ENCODE measurements at places on chromosomes 5 and 9.

DNA sequence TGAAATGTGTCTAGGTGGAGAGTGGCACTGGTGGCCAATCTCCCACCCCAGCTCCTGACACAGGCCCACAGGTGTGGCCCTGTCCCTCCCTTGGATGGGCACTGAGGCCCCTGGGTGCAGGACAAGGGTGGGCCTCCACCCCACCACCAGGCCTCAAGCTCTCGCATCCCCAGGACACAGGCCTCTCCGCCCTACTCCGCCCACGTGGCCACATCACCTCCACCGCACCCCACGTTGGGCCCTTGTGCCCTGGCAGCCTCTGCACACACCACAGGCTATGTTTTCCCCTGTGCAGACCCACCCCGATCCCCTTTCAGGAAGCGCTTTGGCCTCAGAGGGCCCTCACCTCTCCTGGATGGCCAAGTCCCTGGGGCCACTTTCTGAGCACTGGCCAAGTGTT, 54.7 kb downstream of the SECISBP2 start:
- DNase-seq, result no peak

DNA sequence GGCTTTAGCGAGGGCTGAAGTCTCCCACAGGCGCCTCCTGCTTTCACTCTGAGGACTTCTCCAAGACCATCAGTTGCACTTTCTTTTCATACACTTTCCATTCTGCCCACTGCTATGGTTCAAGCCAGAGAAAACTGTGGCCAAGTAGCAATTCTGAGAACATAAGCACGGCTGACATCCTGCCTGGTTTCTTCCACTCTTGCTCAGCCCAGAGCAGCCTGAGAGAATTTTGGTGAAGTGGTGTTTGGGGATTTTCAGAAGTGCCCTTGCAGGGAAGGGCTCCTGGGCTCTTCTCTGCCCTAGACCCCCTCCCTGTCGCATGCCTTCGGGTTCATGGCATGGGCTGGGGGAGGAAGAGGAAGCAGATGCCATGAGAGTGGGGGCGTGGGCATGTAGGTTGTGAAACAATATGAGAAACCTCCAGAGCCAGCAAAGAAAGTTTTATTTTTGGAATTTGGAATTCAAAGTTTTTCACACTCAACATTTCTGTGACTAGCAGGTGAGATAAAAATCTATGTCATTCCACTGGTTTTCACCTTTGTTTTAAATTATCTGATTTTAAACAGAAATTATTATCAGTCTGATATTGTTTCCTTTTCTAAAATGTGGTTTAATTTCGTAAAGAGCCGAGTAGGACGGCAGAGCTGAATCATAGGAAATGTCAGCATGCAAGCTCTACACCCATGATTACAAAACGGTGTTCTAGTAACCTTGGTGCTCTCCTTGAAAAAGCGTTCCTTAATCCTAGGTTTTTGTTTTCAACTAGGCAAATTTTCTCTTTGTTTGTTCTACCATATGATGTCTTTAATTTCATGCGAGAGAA, 27.8 kb upstream of the TNFSF8 start:
- DNase-seq, result peak; percentile 89

- DNase-seq, result no peak
These were observed 1.3 kb downstream of the ENC1 start for GRCh38 chr5:74638970-74639806.

- peak; percentile 57 for DNase-seq
These were observed 34.4 kb upstream of the RANBP6 start for GRCh38 chr9:6049798-6050197.

- no peak for DNase-seq
These were observed 11.2 kb upstream of the SETX start for GRCh38 chr9:132365986-132366385.
